RWPE1 (cell line): ENCODE measurements at places on chromosomes 2 and 18.

- DNase-seq, result peak; percentile 81
Measured at GRCh38 chr2:64975232-64975821, 13.9 kb upstream of the SLC1A4 start.

GRCh38 chr2:160581035-160581434 is 87.4 kb upstream of the RBMS1 start:
- no peak for DNase-seq

GRCh38 chr2:9002637-9003365 is 683 bp downstream of the MBOAT2 start:
- DNase-seq, result peak; percentile 22

DNA sequence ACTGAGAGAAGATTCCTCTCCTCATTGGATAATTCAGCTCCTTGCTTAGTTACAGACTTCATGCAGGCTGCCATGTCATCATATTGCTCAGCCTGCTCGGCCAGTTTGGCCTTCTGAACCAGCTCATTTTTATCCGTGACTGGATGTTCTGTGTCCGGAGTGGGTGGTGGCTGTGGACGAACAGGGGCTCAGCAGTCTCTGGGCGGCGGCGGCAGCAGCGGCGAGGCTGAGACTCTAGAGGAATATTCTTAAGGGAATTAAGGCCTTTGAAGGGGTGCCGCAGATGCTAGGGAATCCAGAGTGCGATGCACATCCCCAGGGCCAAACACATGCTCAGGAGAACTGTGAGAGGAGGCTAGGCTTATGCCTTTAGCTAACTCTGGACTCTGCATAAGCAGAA is 97.9 kb upstream of the GYPC start:
- DNase-seq, result no peak

GRCh38 chr18:79631761-79632446 is 47.7 kb upstream of the CTDP1 start:
- DNase-seq, result no peak

DNA sequence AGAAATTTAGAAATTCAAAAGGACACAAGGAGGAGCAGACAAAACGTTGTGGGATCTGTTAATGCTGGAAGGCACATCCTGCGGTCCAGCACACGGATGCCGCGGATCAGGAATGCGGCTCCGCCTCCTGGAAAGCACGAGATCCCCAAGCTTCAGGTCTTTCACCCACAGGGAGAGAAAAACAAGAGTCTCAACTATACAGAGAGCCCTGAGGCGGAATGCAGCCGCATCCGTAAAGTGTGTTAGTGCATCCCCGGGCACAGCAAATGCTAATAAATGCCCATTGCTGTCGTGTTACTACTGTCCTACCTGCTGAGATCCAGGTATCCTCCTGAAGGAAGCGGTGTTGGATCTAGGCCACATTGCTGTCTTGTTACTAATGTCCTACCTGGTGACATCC is 303.9 kb downstream of the EIPR1 start:
- no peak for DNase-seq

GRCh38 chr18:9874728-9875127 is 11.0 kb upstream of the TXNDC2 start:
- DNase-seq, result no peak

GRCh38 chr2:14454202-14454601 is 178.3 kb upstream of the LRATD1 start:
- DNase-seq, result no peak

- DNase-seq, result no peak
Measured at GRCh38 chr2:201126308-201127151, 10.6 kb downstream of the CFLAR start.

DNA sequence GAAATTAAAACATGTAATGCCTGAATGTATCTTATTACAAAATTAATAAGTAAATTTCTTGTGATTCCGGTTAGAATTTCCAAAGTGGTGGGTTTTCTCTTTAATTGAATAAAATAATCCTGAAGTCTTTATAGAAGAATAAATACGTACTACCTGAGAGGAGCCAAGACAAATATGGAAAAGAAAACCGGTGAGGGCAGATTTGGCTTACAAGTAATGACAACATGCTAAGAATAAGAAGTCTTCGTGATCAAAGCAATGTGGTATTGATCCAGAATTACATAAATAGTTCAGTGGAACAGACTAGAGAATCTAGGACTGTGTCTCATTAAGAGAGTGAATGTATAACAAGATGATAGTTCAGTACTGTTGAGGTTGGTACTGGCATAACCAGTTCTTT is 167.5 kb downstream of the NEDD4L start:
- DNase-seq, result no peak

DNA sequence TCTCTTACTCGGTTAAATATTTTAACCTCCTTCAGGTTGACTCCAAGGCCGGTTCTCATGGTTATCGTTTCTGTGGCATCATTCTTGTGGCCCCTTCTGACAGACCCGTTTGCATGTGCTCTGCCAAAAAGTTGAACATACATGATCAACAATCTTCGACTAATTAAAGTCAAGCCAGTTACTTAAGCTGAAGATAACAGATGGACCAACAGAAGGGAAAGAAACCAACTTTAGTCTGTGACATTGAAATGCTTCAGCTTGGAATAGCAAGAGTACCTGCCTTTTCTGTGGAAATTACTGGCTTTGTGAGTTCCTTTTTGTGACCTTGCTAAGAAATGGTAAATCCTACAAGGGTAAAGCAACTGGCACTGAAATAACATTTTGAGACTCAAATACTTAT is 1429.1 kb downstream of the LRP1B start:
- no peak for DNase-seq

DNA sequence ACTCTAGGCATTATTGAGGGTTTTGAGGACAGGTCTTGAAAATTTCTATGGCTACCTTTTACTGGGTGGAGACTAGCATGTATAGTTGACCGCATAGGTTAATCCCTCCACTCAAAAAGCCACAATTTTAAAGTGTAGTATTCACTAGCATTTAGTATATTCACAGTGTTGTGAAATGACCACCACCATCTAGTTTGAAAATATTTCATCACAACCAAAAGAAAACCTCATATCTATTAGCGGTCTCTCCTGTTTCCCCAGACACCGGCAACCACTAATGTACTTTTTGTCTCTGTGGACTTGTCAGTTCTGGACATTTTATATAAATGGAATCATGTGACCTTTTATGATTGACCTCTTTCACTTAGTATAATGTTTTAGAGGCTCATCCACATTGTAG is 53.9 kb downstream of the MSH2 start:
- no peak for DNase-seq

DNA sequence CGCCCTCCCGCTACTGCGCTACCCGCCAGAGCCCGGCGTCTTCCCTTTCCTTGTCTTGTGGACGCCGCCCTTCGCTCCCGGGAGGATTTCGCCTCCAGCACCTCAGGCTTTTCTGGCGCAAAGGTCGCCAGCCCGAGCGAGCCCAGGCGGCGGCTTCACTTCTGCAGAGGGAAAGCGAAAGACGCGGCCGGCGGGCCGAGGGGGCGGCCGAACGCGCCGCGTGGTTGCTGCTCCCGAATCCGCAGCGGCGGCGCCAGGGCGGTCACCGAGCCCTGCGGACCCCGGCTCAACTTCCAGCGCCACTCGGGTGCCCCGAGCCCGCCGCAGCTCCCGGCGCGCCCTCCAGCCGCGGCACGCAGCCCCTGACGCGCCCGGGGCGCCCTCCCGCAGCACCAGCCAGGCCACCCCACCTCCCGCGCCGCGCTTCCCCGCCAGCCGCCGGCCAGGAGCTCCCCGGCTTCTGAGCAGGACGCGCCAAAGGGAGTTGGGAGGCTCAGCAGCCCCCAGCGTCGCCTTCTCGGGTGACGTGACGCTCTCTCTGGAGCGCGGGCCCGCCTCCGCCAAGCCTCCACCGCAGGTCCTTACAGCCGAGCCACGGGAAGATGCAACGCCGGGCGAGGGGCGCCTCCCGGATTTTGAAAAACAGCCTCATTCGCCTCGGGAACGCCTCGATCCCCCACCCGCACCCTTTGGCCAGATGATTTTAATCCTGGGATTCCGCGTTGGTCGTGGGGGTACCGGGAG is 84.9 kb upstream of the EPB41L3 start:
- no peak for DNase-seq

GRCh38 chr2:96847586-96847985 is 3.8 kb upstream of the ANKRD23 start:
- no peak for DNase-seq
